ENCODE measurements at places on chromosomes 12 and 14. TPM values are rescaled to one million over a fixed set of nuclear protein-coding genes. Genes with fewer than 3 reads are reported as not detected.

The OTOGL gene
- 0.62 TPM for total RNA-seq

The LTB4R2 gene
- total RNA-seq = 1.4 TPM

The SERPINA1 gene
- 1.4 TPM for total RNA-seq

The HPD gene
- total RNA-seq = not detected

The GALC gene
- total RNA-seq = 41.3 TPM

The FAM90A1 gene
- total RNA-seq = 0.16 TPM

The PAH gene
- total RNA-seq = 0.16 TPM

Measured in occipital lobe (tissue), 3 donors.